ENCODE measurements at places on chromosomes 1 and 21. TPM values are rescaled to one million over a fixed set of nuclear protein-coding genes. Genes with fewer than 3 reads are reported as not detected.
A peak's percentile ranks its signal among the peaks of the same experiment; 100 is the strongest.

DNA sequence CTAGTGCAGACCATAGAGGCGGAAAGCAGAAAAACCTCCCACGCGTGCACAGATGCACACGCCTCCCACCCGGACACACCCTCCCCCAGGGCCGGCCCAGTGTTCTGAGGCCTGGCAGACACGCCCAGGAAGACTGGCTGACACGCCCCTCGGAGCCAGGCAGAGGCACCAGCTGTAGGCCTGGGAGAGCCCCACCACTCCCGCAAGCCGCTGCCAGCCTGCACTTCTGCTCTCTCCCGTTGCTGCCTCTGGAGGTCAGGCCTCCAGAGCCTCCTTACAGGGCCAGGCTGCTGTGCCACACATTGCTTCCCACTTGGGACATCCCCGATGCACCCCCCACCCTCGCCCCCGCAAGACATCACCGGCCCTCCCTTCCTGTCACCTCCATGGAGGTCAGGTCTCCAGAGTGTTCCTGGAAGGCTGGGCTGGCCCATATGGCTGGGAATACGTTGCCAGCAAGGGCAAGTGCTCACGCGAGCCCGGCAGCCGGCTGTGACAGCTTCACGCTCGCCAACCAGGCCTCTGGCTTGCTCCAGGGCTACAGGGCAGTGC lies 40.4 kb downstream of the CASZ1 start:
- no peak overlapping the region for H3K4me3 ChIP-seq
- peaks cover 5% of the 10 kb centered on the region for H3K4me1 ChIP-seq
- H3K27ac ChIP-seq = no peak overlapping the region
- peak; percentile 83 for DNase-seq

DNA sequence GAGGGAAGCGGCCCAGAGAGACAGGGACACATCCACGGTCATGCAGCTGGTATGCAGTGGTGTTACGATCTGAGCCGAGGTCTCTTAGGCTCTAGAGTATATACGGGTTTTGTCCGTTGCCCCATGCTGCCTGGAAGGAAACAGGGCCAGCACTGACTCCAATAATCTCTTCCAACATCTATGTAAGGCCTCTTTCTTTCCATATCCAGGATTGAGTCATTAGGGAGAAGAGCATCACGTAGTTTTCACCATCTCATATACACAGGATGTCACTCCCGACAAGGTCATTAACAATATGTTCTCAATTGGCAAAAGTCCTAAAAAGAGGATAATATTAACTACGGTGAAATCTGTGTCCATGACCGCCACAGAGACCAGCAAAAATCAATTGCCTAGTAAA lies 4.4 kb downstream of the C8B start:
- no peak for DNase-seq
- no peaks in the 10 kb centered on the region for H3K27me3 ChIP-seq
- H3K27ac ChIP-seq = no peak overlapping the region
- no peak overlapping the region for H3K4me3 ChIP-seq
- no peaks in the 10 kb centered on the region for H3K36me3 ChIP-seq

DNA sequence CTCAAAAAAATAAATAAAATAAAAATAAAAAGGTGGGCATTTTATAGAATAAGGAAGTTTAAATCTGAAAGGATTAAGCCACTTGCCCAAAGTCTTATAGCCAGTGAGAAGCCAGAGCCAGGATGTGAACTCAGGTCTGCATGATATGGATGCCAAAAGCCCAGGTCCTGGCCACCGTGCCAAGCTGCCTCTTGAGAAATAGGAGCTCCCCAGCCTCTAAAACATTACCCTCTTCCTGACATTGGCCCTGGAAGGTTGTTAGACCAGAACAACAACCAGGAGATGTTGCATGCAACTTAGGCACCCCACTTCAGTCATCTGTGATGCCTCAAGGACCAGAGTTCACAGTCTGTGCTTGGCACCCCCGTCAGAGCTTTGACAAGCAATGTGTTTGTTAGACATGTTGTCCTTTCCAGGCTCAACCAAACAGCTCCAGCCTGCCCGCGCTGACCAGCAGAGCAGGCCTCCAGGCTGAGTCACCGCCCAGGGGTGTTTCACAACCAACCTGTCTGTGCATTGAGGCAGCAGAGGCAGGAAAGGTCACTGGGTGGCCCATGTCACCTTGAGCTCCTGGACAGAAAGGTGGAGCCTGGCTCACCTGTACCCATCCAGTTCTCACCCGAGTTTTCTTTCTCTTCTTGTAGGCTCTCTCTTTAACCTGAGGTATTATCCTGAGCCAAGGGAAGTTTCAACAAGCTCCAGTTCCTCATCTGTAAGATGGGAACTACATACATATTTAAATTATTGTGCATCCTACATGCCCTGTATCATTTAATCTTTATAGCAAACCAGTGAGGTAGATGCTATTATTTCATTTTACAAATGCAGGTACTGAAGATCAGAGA lies 14.9 kb upstream of the MED18 start:
- H3K36me3 ChIP-seq = no peaks in the 10 kb centered on the region
- no peak overlapping the region for H3K27ac ChIP-seq
- DNase-seq = no peak
- H3K4me3 ChIP-seq = no peak overlapping the region

GRCh38 chr1:165738794-165739193 lies 29.9 kb downstream of the TMCO1 start:
- no peak for DNase-seq
- H3K27ac ChIP-seq = no peak overlapping the region
- no peaks in the 10 kb centered on the region for H3K4me1 ChIP-seq
- no peaks in the 10 kb centered on the region for H3K27me3 ChIP-seq

- no peaks in the 10 kb centered on the region for H3K36me3 ChIP-seq
- no peaks in the 10 kb centered on the region for H3K4me1 ChIP-seq
- DNase-seq = no peak
- H3K27me3 ChIP-seq = no peaks in the 10 kb centered on the region
- H3K4me3 ChIP-seq = no peak overlapping the region
- H3K27ac ChIP-seq = no peak overlapping the region
These were observed 11.2 kb upstream of the C2CD2 start for GRCh38 chr21:41965045-41965444.

DNA sequence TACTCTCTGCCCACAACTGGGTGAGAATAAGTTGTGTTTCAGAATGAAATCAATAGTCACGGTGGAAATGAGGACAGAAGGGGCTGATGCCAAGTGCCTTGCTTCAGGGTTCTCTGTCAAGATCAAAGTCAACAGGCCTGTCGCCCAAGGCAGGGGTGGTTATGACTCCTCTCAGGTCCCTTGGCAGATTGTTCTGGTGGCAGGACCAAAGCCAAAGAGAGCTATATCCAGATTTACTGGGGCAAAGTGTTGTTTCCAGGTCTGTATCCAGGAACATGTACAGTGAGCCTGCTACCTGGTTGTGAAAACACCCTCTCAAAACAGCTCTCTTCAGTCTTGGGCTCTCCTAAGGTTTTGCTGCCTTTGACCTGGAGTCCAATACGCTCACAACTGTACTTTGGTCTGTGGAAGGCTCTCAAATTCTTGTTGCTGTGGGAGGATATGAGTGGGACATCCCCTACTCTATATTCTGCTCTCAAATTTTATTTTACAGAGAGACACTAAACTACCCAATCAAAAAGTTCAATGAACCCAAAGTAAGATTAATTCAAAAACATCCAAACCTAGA lies 175.1 kb upstream of the ETV3 start:
- no peaks in the 10 kb centered on the region for H3K36me3 ChIP-seq
- H3K27ac ChIP-seq = no peak overlapping the region
- no peak for DNase-seq
- peaks cover 3% of the 10 kb centered on the region for H3K27me3 ChIP-seq

DNA sequence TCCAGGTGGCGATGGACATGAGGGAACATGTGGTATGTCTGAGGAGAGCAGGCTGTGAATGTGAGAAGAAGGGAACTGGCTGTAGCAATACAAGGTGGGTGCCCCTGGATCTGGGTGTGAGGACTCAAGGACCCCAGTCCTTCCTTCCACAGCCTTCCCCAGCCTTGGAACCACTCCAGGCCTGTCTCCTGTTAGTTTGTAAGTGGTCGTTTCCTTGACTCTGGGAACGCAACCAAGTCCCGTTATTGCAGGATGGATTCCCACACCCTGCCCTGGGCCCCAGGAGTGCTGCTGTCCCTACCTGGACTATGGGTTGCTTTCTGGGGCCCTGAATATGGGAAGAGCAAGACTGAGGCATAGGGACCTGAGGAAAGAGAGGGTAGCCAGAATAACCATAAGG lies 47.2 kb upstream of the VANGL1 start:
- H3K27ac ChIP-seq = no peak overlapping the region
- no peak overlapping the region for H3K4me3 ChIP-seq
- H3K36me3 ChIP-seq = no peaks in the 10 kb centered on the region

DNA sequence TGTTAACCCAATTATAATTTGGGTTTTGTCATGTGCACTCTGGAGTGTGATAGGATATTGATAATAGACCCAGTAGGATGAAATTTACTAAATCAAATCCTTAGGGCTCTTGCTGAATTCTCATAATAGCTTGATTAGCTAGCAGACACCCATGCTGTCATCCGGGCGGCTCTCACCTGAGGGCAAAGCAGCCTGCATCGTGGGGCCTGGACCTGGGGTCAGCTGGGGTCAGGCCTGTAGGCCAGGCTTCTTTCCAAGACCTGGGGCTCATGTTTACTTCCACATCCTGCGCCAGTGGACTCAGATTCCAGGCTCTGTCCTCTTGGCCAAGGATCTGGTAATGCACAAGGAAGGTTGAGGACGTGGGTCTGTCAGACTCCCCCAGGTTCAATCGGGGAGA lies 486.3 kb downstream of the NPHP4 start:
- H3K36me3 ChIP-seq = no peaks in the 10 kb centered on the region
- no peak for DNase-seq
- H3K27ac ChIP-seq = no peak overlapping the region
- H3K4me3 ChIP-seq = no peak overlapping the region
- no peaks in the 10 kb centered on the region for H3K4me1 ChIP-seq

DNA sequence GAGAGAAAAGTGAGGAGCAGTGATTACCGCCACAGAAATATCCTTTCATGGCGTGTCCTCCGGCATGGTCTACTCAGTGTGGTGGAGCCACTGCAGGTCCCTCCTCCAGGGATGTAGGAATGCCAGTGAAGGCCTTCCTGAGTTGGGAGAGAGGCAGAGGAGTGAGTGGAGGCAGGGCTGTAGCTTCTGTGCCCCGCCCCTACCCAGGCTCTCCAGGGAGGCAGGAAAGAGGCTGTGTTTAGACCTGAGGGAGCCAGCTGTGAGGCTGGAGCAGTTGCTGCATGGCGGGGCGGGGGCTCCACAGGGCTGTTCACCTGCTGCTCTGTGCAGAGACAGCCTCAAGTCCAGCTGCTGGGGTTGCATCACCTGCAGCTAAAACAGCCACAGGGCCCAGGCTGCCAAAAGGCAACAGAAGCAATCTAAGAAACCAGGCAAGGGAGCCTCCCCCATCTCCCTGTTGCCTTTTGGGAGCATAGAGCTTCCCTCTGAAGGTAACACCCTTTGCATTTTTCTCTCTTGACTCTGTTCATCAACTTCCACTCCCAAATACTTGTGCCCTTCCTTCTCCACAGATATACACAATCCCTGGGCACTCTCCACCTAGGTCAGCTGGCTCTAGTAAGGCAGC lies 801 bp upstream of the ANXA9 start:
- no peak for DNase-seq
- H3K4me1 ChIP-seq = peaks cover 32% of the 10 kb centered on the region
- H3K4me3 ChIP-seq = no peak overlapping the region

GRCh38 chr1:99503276-99503747 lies 142.6 kb upstream of the PALMD start:
- no peak overlapping the region for H3K27ac ChIP-seq
- DNase-seq = no peak
- H3K36me3 ChIP-seq = no peaks in the 10 kb centered on the region
- H3K4me1 ChIP-seq = no peaks in the 10 kb centered on the region

- peak overlapping the region; percentile 4 for H3K4me3 ChIP-seq
- peak; percentile 70 for DNase-seq
- peak overlapping the region; percentile 50 for H3K27ac ChIP-seq
- H3K4me1 ChIP-seq = peaks cover 69% of the 10 kb centered on the region
- H3K36me3 ChIP-seq = no peaks in the 10 kb centered on the region
These were observed 9.8 kb downstream of the LGR6 start for GRCh38 chr1:202203238-202204039.

DNA sequence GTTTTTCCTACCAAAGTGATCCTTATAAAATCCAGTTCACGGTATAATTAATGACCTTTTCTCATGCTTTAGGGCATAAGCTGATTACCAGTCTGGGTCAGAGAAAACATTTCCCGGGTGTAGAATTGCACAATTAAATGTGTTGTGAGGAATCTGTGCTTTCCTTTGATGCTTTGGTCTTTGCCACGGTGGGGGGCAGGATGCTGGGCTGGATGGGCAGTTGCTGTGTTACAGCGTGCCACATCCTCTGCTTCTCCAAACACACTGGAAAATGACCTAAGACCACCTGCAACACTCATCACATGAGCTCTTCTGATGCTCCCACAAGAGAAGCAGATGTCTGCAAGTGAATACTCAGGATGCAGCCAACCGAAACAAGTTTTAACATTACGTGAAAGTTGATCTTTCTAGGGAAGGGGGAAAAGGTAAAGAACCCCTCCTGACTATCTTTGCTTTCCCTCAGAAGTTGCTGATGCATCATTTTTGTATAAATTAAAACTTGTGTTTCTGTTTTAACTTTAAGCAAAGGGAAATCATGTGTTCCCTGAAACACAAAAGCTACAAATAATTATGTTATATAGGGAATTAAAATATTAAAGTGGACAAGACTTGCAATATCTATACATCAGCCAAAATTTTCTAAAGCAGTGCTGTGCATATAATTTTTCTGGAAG lies 515.3 kb upstream of the NR5A2 start:
- no peak for DNase-seq
- no peaks in the 10 kb centered on the region for H3K27me3 ChIP-seq
- H3K27ac ChIP-seq = no peak overlapping the region
- no peak overlapping the region for H3K4me3 ChIP-seq

DNA sequence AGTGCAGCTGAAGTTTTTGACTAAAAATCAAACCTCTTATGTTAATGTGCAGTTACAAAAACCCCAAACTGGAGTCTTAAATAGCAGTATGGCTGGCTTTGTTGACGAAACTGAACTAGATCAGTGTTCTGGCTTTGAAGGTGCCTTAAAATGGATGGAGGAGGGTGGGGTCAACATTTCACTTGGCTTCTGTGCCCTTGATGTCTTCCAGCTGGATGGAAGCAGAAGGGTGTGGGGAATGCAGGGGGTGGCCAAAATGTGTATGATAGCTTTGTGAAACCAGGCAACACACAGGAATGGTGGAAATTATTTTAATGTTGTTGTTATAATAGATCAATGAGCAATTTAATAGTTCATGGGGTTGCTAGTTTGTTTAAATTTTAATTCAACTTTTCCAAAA lies 96.8 kb upstream of the C1orf105 start:
- no peaks in the 10 kb centered on the region for H3K4me1 ChIP-seq
- H3K36me3 ChIP-seq = no peaks in the 10 kb centered on the region
- no peak overlapping the region for H3K27ac ChIP-seq
- no peak overlapping the region for H3K4me3 ChIP-seq

DNA sequence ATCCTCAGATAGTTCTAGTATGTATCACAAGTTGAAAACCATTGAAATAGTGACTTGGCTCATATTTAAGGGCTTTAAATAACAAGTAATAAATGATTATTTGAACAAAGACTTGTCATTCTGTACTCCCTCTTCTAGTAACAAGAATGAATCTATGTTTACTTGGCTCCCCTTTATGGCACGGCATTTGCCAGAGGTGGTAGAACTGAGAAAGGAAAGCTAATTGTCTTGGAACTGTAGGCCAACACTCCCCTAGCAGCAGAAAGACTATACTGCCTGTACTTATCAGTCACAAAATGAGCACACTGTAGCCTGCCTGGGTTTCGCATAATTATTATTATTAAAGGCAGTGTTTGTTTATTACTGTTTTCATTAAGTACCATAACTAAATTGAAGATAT lies 29.6 kb upstream of the SMYD2 start:
- no peak overlapping the region for H3K27ac ChIP-seq
- no peaks in the 10 kb centered on the region for H3K4me1 ChIP-seq

Gene LRRN2
- total RNA-seq = 0.10 TPM

Gene RPS8
- 1,009 TPM for total RNA-seq

Gene UBL4B
- total RNA-seq = not detected

Gene HES4
- 28.9 TPM for total RNA-seq

Gene GORAB
- total RNA-seq = 17.4 TPM

Gene SNAP47
- 23.1 TPM for total RNA-seq

Gene DCDC2B
- not detected for total RNA-seq

Gene AVPR1B
- total RNA-seq = not detected
